ENCODE measurements at places on chromosomes 6 and 20.

- DNase-seq: no peak
Measured at GRCh38 chr20:13174402-13174801, 46.7 kb upstream of the ISM1 start.

DNA sequence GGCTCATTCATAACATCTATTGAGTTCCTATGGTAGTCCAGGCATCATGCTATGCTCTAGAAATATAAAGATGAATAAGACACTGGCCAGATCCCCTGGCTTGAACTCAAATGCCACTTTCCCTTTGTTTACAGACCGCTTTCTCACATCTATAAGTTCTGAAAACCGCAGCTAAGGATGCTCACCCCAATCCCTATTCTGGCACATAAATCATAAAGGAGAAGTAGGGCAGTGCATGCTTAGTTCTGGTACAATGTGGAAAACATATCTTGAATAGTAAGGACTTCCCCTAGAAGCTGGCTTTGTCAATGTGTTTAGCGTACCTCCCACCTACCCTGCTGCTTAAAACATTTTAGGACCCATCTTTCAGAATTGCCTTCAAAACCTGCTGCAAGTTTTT lies 26.4 kb downstream of the MRS2 start:
- DNase-seq: no peak

DNA sequence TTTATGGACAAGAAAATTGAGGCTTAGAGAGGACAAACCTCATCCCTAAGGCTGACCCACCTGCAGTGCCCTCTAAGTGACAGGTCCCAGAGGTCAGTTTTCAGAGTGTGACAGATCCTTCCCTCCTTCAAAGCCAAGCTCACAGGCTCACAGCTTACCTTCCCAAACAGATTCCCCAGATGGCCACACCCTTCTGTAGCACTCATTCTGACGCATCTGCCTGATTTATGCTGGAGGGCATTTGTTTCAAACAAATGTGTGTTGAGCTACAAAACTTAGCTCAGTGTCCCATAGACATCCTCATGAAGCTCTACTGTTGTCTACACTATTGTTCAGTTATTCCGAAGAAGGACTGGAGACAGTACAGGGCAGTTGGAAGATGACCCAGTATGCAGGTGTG lies 60.6 kb upstream of the RIN2 start:
- no peak for DNase-seq

GRCh38 chr20:43537921-43538877 lies 20.6 kb upstream of the SGK2 start:
- peak; percentile 25 for DNase-seq

GRCh38 chr6:86273936-86274335 lies 631.2 kb upstream of the SYNCRIP start:
- no peak for DNase-seq

- no peak for DNase-seq
Measured at GRCh38 chr6:18613319-18613925, 226.3 kb downstream of the RNF144B start.

DNA sequence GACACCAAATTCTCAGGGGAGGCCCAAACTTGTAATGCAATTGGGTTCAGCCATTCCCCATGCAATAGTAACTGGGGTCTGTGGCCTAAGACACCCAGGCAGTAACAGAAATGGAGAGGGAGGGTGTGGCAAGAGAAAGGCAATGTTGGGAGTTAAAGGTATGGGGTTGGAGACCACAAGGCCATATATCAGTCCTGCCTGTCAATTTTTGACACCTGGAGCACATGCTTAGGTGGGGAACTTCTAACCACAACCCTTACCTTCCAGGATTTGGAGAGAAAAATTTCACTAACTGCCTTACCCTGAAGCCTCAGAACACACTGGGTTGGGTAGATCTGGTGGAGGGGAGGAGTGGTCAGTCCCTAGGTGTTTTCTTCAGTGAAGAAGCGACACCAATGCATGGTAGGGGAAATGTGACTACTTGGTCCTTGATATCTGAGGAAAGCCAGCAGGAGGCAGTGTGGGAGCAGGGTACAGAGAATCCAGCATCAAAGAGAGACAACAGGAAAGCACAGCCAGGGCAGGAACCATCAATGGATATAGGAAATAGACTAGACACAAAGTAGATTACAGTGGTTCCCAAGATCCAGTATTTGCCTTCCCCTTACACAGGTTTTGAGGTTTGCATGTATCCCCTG lies 6.8 kb upstream of the USP49 start:
- peak; percentile 68 for DNase-seq

- DNase-seq: no peak
Measured at GRCh38 chr20:34636648-34637047, 40.2 kb downstream of the PIGU start.

DNA sequence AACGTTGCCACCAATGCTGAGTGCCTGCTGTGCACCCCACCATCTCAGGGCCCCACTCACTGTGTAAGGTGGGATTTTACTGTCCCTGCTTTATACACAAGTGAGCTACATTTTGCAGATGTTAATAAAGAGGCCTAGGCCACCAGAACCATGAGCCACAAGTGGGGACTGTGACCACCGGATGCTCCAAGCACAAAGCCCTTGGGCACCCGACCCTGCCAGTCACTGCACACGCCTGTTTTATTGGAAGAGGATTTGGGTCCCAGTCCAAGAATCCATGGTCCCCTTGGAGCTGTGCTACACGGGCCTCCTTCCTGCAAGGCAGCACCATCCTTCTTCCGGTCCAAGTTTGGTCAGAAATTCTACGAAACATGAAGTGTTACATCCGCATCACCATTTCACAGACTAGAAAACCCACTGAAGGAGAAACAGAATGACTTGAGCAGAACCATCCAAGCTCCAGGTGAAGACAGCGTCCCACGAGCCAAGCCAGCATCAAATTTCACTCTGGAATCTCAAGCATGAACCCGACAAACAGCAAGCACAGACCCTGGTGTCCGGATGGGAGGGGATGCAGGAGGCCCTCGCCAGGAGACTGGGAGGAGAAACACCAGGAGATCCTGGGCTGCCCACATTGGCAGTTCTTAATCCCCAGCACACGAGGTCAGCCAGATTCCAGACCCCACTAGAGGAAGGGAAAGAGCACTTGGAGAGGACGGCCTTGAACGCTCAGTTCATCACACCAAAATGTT lies 226.9 kb downstream of the DLL1 start:
- no peak for DNase-seq

GRCh38 chr6:15824811-15825210 lies 162.0 kb upstream of the DTNBP1 start:
- DNase-seq: no peak

DNA sequence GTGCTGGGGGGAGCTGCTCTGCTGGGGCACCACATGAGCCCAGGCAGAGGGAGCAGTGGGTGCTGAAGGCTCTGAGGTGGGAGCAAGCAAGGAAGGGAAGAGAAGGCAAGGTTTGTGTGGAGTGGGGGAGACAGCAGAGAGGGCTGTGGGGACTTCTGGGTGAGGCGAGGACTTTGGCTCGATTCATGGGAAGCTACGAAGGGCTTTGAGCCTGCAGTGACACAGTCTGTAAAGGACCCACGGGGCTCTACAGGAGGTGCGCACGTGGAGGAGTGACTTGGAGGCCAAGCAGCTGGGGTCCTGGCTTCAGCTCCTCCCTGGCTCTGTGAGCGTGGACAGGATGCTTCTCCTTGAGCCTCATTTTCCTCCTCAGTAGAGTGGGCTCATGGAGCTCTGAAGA lies 29.1 kb upstream of the CSNK2A1 start:
- DNase-seq: no peak

DNA sequence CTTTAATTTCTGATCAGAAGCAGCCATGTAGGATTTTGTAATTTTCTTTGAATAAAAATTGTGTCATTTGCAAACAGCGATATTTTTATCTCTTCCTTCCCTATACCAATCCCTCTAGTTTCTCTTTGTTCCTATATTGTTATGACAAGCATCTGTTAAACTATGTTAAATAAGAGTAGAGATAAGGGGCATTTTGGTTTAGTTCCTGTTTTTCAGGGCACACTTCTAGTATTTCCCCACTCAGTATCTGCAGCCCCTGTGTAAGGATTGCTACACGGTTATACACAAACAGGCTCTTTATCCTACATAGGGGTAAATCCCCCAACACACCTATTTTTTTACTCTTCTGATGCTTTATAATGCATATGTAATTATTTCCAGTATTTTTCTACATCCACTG lies 42.1 kb downstream of the TRERF1 start:
- DNase-seq: no peak

GRCh38 chr20:45983279-45983743 lies 11.3 kb upstream of the ZNF335 start:
- DNase-seq: no peak

DNA sequence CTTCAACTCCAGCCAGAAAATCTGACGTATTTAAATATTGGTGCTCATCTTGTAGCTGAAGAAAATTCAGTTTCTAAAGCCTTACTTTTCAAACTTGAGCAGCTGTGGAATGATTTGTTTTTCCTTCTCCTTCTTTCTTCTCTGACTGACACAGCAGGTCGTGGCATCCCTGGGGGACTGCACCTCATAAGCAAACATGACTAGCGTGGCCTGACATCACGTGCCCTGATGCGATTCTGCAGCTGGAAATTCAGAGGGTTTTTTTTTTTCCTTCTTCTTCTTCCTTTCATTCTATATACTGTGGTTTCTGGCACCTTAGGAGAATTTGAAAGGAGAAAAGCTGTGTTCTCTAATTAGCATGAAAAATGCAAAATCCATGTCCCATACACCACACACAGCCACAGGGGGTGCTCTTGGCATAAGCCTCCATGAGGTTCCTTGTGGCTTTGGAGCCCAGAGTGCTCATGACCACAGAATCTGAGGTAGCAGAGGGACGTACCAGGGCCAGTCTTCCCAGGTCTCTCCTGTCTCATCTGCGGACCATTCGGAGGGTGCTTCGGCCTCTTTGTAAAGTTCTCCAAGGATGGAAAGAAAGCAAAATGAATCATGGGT lies 258.5 kb upstream of the CDH4 start:
- DNase-seq: no peak

DNA sequence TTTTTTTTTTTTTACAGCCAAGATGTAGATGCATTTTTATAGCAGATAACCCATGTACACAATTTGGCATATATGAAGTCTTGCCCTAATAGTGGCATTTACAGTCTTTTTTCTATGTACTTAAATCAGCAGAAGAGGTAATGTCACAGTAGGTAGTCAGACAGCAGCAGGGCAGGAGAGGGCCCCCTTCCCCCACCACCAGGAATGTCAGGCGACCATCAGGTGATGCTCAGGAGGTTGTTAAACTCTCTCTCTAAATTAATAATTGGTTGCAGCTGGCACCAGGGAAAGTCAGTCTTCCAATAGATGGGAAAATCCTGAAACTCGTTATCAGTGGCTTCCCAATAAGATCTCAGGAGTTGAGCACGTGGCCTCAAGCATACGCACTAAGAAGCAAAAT lies 188.0 kb upstream of the ADGRB3 start:
- no peak for DNase-seq

DNA sequence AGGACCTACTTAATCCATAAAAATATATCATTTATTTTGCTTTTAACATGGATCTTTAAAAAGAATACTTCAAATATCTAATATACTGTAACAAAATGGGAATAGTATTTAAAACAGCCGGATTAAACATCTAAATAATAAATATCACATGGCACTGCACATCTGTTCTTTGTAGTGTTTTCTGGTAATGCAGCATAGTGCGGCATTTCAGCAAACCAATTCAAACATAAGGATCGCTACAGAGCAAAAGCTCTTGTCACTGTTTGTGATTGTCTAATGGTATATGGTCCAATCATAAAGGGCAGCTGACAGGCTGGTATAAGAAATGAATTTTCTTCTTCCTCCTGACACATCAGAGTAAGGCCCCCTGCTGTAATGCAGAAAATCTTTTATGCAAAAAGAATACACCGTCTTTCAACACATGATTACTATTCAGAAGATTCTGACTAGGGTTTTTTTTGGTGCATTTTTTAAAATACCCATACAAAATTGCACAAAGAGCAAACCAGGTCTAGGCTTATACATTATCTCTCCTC lies 40.0 kb upstream of the POU3F2 start:
- DNase-seq: no peak

DNA sequence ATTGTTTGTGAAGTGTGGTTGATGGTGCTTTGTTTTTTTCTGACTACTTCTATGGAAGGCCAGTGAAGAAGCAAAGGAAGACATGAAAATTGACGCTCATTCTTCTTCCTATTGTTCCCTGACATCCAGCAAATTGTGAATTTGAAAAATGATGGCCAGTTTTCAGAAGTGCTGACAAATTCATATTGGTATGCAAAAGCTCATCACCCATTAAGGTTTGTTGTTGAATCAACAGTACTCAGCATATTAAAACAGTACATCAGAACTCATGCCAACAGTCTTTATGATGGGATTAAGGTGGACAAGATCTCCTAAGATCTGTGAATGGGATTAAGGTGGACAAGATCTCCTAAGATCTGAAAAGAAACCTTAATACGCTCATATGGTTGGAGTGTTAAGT lies 1.0 kb upstream of the MTG2 start:
- no peak for DNase-seq

DNA sequence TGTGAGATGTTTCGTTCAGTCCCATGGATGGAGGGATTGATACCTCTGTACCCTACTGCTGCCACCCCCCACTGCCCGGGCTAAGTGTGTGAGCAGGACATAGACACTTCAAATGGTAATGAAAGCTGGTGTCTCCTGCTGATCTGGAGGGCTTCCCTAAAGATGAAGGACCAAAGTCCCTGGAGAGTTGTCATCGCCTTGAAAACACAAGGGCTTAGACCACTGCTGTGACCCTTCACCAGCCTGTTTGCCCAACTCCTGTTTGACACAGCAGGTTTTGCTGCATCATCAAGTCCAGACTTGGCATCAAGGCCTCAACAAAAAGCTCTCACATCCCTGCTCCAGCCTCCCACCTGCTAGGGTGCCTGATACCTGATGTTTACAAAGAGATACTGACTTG lies 57.9 kb upstream of the FAM8A1 start:
- no peak for DNase-seq

- DNase-seq: no peak
Measured at GRCh38 chr6:163862701-163863100, 448.2 kb downstream of the QKI start.

GRCh38 chr20:20692587-20692986 lies 19.9 kb downstream of the RALGAPA2 start:
- DNase-seq: no peak

- no peak for DNase-seq
Measured at GRCh38 chr6:163834226-163834970, 419.9 kb downstream of the QKI start.

DNA sequence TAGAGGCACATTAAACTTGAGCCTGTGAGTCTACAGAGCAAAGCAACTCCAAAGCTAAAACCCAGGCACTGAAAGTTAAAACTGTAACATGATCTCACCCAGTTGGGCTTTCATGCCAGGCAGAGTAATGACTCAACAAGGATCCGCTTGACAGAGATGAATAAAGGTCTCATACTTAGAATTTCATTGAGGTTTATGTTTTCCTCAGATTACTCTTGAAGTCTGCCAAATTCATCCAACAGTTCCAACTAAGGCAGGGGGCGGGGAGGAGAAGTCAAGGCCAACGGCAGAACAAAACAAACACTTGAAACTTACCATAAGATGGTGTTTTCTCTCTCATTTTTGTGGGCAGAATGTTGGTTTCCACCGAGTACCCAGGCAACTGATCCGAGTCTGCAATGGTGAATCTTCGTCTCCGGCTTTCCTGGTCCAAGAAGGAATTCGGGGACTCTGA lies 54.0 kb upstream of the IPCEF1 start:
- DNase-seq: no peak

- DNase-seq: no peak
Measured at GRCh38 chr6:46381057-46381456, 110.2 kb downstream of the RCAN2 start.
